ENCODE measurements at places on chromosomes 1 and 21.

DNA sequence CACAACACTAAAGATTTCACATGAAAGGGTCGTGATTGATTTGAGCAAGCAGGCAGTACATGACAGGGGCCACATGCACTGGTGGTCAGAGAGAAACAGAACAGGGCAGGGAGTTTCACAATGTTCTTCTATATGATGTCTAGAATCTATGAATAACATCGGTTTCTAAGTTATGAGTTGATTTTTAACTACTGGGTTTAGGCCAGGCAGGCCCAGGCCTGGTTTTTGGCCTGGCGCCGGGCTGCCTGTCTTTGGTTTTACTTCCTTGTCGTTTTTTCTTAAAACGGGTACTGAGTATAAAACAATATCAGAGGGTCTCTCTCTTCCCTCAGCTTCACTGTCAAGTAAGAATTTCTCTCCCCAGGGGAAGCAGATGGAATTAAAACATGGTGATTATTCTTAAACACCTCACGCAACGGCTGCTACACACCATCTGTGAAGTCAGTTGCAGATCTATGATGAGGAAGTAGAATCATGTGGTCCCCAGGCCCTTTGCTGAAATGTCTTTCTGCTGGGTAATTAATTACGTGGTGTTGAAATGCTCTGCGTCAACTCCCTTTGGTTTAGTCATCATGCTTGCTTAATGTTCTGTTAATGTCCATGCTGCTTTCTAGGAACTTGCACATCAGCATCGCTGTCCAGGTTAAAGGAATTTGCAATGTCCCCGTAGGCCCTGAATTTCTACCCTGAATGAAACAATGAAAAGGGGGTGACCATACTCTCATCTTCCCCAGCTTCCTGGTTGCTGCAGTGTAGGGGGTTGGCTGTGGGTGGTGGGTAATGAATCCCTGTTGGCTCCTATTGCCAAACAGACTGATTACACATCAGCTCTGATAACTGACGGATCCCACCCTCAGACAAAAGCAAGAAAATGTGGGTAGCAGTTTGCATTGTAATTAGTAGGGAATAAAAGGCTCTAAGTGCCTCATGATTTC is 70.3 kb downstream of the SERINC2 start:
- no peak for DNase-seq

DNA sequence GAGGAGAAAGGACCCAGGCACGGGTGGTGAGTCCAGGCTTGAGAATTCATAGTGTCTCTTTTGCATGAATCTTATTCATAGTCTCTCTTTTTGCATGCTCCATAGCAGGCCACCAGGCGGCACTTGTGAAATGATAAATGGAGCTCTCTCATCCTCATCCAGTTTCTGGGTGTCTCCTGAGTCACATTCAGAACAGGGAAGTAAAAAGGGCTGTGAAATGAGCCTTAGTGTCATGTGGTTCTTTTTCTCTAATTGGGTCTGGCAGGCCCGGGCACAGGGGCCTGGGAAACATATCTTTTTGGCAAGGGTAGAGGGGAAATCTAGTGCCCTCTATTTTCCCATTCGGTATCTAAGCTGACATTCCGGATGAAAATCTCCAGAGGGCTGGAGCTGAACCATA is 19.1 kb upstream of the NCF2 start:
- no peak for DNase-seq

DNA sequence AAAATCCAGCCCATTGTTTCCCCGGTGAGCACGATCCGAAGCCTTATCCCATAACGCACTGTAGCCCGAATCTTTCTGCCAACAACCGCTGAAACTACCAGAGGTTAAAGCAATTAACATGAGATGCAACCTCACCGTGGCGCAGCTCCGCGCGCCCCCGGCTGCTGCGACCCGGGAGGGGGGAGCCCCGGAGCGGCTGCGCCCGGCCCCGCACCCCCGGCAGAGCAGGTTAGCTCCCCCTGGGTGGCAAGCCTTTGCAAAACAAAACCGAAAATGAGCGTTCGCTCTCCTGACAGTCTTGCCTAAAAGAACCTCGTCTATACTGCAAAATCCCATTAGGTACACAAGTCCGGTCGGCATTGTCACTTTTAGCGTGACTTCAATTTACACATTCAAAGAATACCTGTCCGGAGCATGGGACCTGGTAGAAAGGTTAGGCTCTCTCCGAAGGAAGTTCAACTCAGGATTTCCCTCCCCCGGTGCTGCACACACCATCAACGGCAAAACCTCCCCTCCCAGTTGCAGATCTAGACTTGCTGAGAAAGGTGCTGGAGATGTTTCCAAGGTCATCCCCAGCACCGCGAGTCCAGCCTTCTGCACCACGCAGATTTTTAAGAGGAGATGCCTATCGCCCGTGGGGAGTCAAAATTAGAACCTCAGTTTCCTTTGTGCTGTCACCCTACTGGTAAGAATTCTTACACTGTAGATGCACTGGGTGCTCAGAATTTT is 107.5 kb downstream of the ZNF281 start:
- DNase-seq: peak; percentile 37

DNA sequence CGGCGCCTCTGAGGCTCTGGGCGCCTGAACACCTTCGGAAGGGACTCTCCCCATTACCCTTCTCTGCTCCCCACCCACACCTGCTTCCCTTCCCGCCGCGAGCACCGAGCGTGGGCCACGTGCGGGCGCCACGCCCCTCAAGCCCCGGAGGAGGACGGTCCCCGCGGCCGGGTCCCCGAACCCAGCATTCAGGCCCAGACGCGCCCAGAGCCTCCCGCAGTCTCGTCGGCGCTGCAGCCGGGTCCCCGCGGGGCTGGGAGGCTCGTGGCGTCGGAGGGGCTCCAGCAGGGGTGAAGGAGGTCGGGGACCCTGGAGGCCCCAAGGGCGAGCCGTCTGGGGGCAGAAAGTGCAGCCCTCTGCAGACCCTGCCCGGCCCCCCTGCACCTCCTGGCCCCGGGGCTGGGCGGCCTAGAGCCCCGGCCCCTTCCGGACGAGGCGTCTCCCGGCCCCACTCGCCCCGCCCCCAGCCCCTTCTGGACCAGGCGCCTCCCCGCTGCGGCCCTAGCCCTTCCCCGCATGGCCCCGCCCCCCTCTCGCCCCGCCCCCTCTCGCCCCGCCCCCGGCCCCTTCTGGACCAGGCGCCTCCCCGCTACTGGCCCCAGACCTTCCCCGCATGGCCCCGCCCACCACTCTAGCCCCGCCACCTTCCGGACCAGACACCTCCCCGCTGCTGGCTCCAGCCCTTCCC is 378 bp upstream of the SMIM1 start:
- peak; percentile 78 for DNase-seq

- no peak for DNase-seq
These were observed 99.1 kb downstream of the DNM3 start for GRCh38 chr1:171940368-171940767.

- DNase-seq: peak; percentile 53
These were observed 117.5 kb downstream of the TOMM20 start for GRCh38 chr1:235011064-235011598.

DNA sequence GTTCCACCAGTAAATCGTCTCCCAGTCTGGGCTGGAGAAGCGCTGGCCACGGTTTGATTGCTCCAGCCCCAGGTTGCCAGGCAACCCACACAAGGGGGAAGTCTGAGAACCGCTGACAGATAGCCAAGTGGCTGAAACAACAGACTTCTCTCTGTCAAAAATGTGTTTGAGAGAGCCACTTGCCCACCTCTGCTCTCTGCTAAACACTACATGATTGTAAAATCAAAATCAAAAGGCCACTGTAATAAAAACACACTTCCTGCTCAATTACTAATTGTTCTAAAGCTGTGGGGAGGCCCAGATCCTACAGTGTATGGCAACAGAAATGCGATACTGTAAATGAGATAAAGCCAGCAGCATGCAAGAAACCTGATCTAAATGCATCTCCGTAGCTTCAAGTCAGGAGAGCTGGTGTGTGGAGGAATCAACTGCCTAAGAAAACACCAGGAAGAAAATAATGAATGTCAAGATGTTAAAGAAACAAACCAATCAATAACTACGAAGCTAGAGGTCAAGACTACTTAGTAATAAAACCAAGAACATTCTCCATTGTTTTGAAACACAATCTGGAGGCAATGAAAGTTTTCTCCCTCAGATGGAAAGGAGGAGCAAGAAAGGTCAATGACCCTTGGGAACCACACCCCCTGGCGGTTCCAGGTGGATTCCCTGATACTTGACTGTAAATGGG is 121.2 kb downstream of the SLC45A1 start:
- DNase-seq: no peak

DNA sequence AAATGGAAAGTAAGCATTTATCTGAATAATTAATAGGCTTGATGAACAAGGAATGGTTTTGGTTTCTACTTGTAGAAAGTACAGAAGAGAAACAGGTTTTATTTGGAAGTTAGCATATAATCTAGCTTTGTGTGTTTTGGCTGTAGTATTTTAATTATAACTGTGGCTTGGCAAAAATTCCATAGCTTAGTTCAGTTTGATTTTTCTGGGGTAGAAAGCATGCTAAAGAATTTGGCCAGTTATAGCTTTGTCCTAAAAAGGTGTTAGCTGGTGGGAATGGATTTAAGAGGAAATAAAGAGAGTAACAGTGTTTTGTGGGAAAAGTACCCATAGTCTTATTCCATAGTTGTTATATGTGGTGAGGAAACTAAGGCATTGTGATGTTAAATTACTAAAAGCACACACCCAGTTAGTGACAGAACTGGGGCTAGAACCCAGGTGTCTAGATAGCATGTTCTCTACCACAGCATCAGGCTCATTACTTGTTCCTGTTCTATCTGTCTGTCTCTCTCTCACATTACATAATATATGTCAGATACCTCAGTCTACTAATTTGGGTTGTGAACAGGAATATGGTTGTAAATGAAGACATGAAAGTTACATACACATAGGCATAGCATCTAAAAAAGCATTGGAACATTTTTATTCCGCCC is 55.0 kb downstream of the MPZL1 start:
- no peak for DNase-seq

DNA sequence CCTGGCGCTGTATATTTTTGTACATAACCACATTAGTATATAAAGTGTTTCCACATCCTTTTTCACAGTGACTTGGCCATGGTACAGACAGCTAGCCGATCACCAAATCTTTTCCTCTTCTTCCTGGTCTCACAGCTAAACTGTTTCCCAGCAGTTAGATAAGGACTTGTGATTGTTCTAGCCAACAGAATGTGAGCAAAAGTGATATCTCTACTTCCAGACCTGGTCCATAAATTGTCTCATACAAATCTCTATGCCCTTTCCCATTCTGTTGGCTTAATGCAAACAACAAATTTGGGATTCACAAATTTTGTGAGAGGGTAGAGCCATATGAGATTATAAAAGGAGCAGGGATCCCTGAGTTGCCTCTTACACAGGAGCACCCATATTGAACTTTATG is 19.5 kb downstream of the PAFAH2 start:
- no peak for DNase-seq

- DNase-seq: peak; percentile 28
These were observed 45.6 kb downstream of the IL23R start for GRCh38 chr1:67211589-67212563.

DNA sequence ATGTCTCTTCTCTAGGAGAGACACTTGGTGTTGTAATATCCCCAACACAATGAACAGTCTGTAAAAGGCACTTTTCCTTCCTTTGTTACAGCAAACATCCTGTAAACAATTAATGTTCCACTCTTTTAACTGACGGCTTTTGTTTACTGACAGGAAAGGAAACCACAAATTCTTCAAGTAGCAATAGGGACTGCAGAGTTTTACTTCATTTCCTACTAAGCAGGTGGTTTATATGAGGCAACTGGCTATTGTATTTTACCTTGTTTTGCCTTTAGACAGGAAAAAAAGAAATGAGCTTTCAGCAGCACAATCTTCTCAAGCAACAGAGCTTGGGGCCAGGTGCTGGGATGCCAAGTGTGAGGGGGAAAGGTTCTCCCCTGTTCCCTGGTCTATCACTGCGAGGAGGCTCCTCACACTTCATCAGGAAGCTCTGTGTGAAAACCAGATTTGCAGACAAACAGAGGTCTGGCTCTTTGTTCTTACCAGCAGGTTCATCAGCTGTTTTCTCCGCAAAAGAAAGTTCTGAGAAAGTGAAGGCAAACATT is 51.2 kb downstream of the SIPA1L2 start:
- DNase-seq: no peak

- DNase-seq: no peak
These were observed 1.5 kb downstream of the FCRL4 start for GRCh38 chr1:157596384-157596783.

DNA sequence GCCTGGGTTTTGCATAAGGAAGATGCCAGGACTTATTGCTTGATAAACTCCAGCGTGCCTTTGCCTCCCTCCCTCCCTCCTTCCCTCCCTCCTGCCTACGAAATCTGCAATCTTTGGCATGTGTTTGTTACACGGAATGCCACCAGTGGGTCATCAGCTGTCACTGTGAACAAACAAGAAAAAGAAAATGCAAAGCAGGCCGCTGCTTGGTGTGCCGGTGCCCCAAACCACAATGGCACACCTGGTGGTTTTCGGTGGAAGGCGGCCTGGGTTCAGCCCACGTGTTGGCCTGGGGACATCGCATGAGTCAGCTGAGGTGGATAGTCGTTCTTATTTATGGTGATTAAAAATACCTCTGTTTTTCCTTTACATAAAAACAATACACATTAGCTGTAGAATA is 16.3 kb upstream of the IFNLR1 start:
- peak; percentile 13 for DNase-seq

- no peak for DNase-seq
These were observed 110.1 kb upstream of the LMO4 start for GRCh38 chr1:87218618-87219017.

DNA sequence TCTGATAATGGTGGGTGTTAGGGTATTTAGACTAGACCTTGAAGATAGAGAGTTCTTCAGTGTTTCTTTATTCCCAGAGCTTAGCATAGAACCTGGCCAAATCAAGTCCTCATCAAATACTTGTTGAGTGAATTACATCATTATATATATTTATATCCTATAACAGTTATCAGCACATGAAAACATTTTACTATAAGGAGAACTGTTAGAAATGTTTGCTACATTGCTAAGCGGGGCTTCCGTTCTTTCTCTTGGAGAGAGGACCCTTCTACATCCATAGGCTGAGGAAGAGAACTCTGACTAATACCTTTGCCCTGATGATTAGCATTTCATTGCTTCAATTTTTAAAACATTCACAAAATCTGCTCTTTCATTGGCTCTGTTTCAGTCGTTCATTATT is 66.5 kb upstream of the NBL1 start:
- DNase-seq: no peak

GRCh38 chr1:5455056-5455455 is 537.2 kb downstream of the NPHP4 start:
- no peak for DNase-seq

GRCh38 chr1:155187456-155187891 is 13.8 kb downstream of the TRIM46 start:
- DNase-seq: no peak

DNA sequence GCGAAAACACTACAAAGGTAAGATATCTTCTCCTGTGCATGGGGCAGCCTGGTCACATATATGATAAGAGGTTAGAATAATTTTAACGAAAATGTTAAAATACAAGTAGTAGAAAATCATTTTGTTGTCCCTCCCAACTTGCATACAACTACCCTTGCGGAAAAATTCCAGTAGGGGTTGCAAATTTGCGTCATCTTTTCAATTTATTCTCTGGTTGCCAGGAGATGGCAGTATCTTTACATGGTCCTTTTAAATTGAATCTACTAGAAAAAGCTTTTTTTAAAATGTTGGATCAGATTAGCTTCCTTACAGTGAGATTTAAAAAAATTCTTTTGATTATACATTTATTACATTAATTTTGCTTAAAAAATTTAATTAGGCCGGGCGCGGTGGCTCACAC is 10.9 kb downstream of the S100PBP start:
- no peak for DNase-seq

GRCh38 chr1:88883156-88883555 is 8.2 kb downstream of the GTF2B start:
- DNase-seq: no peak

GRCh38 chr1:192270398-192270797 is 46.4 kb upstream of the RGS21 start:
- no peak for DNase-seq

- DNase-seq: no peak
These were observed 4.0 kb downstream of the AMPD2 start for GRCh38 chr1:109623601-109624161.
